Activated CD8-positive, alpha-beta T cell treated with anti-CD3 and anti-CD28 coated beads for 36 hours (primary cell): ENCODE measurements at places on chromosomes 12 and 14.

DNA sequence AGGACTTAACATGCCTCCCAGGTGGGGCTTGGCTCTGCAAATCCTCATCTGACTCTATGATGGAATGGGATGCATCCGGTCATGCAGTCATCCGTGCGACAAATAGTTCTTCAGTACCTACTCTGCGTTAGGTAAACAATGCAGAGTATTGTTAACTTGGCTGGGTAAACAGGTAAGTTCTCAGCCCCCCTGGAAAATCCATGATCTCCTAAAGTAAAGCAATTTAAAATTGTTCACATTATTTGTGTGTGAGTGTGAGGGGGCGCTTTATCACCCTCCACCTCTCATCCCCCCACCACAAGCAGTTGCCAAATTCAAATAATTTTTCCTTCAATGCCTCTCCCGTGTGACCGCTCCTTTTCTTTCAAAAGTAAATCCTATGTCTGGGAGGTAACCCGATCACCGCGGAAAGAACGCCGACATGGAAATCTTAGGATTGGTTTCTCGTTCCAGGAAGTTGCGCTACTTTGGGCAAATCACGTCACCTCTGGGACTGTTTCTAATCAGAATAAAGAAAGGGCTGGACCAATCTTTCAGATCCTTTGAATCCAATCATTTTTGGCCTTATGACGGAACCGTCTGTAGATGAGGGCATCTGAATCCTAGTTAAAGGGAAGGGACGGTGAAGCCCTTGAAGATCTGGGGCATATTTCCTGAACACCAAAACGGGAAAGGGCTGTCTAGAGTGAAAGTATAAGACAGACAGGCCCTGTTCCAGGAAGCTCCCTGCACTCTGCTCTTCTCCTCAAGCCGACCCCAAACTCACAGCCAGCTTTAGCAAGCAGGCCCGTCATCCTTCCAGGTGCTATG, 44.0 kb upstream of the SINHCAF start:
- no peak for DNase-seq

- DNase-seq: no peak
Measured at GRCh38 chr12:93853698-93854478, 176.7 kb downstream of the CRADD start.

DNA sequence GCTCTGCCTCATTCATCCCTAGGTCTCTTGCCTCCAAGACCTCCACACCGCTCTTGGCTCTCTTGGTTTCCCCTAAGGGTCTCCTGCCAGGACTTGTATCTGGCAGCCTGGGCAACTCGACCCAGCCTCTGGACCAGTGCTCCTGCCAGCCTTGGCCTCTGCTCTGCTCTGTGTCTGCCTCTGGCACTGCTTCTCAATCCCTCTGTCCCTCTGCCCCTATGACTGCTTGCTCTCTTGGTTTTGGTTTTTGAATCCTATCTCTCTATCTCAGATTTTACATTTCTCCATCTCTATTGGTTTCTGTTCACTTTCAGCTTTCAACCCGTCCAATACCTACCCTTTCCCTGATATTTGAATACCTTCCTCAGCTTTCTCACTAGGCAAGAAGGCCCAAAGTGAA, 6.3 kb downstream of the ITGA5 start:
- DNase-seq: no peak

DNA sequence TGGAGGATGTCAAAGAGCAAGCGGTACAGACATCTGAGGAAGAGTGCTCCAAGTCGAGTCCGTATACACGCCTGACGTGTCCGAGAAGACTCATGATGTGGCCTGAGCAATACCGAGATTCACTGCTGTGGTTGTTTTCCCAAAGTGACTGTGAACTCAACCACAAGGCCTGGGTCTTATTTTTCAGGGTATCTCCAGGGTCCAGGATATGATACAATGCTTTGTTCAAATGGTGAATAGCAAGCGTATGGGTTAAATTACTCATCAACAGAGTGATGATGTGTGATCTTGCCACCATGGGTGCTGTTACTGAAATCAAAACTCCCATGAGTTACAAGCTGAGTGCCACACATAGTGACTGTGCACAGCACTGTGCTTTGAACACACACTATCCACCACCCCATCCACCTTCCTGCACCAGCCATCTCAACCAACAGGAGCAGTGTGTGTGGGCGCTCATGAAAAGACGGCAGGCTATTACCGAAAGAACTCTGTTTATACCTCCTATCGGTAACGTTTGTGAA, 109.6 kb downstream of the BCAT1 start:
- DNase-seq: peak; percentile 88

- DNase-seq: no peak
Measured at GRCh38 chr14:55450987-55451386, 10.6 kb upstream of the TBPL2 start.

GRCh38 chr12:57603815-57604453, 690 bp upstream of the DTX3 start:
- no peak for DNase-seq

- no peak for DNase-seq
Measured at GRCh38 chr12:75683220-75683619, 171.8 kb upstream of the KRR1 start.

GRCh38 chr12:131603939-131604795, 106.7 kb upstream of the SFSWAP start:
- peak; percentile 73 for DNase-seq

DNA sequence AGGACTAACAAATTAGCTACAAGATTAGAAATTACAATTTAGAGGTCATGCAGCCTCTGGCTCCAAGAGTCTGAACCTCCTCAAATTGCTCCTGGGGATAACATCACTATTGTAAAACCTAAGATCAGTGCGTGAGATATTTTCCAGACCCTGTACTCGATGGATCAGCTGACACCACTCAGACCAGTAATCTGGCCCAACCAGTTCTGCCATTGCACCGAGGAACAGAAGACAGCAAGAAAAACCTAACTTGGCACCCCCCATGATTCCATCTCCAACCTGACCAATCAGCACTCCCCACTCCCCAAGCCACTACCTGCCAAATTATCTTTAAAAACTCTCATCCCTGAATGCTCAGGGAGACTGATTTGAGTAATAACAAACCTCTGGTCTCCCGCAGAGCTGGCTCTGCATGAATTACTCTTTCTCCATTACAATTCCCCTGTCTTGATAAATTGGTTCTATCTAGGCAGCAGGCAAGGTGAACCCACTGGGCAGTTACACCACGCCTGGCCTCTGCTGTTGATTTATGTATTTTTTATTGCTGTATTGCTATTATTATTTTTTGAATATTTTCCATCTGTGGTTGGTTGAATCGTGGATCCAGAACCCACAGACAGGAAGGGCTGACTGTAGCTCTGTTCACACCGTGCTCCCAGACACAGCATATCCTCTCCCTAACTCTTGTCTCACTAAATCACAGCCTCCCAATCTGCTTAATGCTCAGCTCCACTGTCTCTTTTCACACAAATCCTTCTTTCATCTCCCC, 9.2 kb downstream of the HEBP1 start:
- no peak for DNase-seq

GRCh38 chr14:50091240-50091913, 25.0 kb downstream of the VCPKMT start:
- DNase-seq: no peak

DNA sequence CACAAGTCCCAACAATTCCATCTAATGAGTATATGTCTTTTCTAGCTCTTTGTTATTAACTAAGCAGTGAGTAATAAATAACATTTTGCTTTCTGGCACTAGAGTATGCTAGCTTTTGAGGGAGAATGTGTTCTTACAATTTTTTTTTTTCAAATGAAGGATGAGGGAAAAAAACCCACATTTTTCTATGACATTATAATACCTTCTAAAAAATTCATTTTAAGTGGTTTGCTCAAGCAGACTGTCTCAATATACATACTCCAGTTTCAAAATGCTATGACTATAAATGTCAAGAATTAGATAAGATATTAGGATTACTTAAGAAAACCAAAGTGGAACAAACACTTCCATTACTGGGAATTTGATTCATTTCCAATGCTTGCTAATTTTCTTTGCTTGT, 394.6 kb downstream of the C12orf75 start:
- DNase-seq: no peak
